GM23338 (cell line): ENCODE measurements at places on chromosomes 2 and 18.
A peak's percentile ranks its signal among the peaks of the same experiment; 100 is the strongest.

DNA sequence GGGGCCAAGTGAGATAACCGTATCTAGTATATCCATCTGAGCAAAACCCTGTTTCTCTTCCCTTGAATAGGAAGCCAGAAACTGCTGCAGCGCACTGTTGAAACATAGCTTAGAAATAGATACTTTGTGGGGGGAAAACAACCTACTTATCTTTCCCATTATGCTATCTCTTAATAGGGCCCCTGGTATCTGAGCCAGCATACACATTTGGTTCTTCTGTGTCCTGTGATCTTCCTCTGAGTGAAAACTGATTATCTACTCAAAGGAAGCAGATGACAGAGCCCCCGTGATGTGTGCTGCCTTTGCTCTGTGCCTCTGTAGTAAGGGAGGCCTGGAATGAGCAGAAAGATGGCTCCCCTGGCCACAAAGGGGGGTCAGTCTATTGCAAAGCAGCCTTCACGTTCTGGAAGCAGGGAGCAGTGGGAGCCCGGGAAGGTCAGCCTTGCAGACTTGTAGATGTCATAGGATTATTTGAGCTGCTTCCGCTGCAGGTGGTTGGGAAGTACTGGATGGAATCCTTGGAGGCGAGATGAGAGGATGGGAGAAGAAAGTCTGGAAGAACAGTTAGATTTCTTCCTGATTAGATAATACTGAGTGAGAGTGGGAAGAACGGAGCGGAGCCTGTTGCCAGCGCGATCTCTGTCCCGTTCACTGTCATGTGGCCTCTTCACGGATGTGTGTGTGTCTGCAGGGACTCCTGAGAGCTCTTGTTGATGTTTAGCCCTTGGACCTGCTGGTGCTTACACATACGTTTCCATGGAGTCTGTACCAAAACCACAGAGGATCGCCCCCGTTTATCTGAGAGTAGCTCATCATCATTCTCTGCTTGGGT, 150.1 kb downstream of the AGAP1 start:
- no peak overlapping the region for H3K27ac ChIP-seq
- DNase-seq: no peak
- H3K36me3 ChIP-seq: no peaks in the 10 kb centered on the region
- H3K4me1 ChIP-seq: peaks cover 38% of the 10 kb centered on the region

GRCh38 chr18:63157293-63158011, 162.1 kb downstream of the BCL2 start:
- no peaks in the 10 kb centered on the region for H3K27me3 ChIP-seq
- peaks cover 5% of the 10 kb centered on the region; the same call in 1 of the 2 replicates for H3K4me1 ChIP-seq
- H3K4me3 ChIP-seq: no peak overlapping the region
- DNase-seq: no peak
- H3K27ac ChIP-seq: no peak overlapping the region

- DNase-seq: no peak
- H3K27ac ChIP-seq: no peak overlapping the region
- H3K4me1 ChIP-seq: no peaks in the 10 kb centered on the region
- no peaks in the 10 kb centered on the region for H3K36me3 ChIP-seq
Measured at GRCh38 chr2:46023165-46023854, 273.9 kb upstream of the EPAS1 start.

DNA sequence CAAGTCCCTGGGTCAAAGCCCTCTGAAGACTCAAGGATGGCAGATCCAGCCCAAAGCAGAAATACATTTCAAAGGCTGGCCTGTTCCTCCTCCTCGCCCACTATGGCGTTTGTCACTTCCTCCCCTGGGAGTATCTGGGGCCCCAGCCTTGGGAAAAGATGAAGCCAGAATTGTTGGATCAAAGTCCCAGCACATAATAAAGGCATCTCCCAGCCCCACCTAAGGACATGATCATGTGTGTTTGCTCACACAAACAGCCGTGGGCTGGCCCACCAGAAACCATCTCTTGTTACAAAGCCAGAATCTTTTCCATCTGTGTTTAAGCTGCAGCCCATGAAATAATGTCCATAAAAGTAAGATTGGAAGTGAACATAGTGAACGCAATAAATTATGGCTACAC, 50.1 kb upstream of the HAAO start:
- H3K36me3 ChIP-seq: no peaks in the 10 kb centered on the region
- no peak overlapping the region for H3K27ac ChIP-seq
- no peaks in the 10 kb centered on the region for H3K27me3 ChIP-seq
- H3K4me1 ChIP-seq: no peaks in the 10 kb centered on the region

GRCh38 chr18:211582-211981, 53.2 kb downstream of the USP14 start:
- no peaks in the 10 kb centered on the region for H3K27me3 ChIP-seq
- H3K36me3 ChIP-seq: peaks cover 42% of the 10 kb centered on the region
- peaks cover 17% of the 10 kb centered on the region for H3K4me1 ChIP-seq
- H3K27ac ChIP-seq: no peak overlapping the region

- no peaks in the 10 kb centered on the region for H3K27me3 ChIP-seq
- no peaks in the 10 kb centered on the region for H3K36me3 ChIP-seq
- H3K4me3 ChIP-seq: no peak overlapping the region
- no peak for DNase-seq
Measured at GRCh38 chr18:402129-402528, 98.4 kb downstream of the COLEC12 start.

GRCh38 chr2:46134531-46135227, 162.5 kb upstream of the EPAS1 start:
- no peaks in the 10 kb centered on the region for H3K27me3 ChIP-seq
- H3K4me3 ChIP-seq: no peak overlapping the region
- H3K27ac ChIP-seq: no peak overlapping the region
- DNase-seq: no peak
- H3K36me3 ChIP-seq: no peaks in the 10 kb centered on the region
- no peaks in the 10 kb centered on the region for H3K4me1 ChIP-seq

DNA sequence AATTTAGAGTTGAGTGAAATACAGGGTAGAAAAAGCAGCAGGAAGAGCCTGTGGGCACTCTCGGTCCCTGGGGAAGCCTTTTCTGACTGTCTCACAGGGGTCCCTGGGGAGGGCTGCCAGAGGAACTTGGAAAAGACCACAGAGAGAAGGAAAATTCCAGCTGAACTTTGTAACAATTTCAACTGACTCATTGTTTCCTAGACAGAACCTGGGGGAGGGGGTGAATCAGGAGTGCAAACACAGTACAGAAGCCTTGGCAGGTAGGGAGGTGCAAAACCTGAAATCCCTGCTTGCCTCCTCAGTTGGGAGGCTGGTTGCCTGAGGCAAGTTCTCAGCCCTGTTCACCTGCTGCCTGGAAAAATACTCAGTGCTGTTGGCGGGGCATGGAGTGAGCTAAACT, 106.8 kb downstream of the GRB14 start:
- no peak for DNase-seq
- no peaks in the 10 kb centered on the region for H3K36me3 ChIP-seq
- no peak overlapping the region for H3K27ac ChIP-seq
- H3K27me3 ChIP-seq: no peaks in the 10 kb centered on the region

DNA sequence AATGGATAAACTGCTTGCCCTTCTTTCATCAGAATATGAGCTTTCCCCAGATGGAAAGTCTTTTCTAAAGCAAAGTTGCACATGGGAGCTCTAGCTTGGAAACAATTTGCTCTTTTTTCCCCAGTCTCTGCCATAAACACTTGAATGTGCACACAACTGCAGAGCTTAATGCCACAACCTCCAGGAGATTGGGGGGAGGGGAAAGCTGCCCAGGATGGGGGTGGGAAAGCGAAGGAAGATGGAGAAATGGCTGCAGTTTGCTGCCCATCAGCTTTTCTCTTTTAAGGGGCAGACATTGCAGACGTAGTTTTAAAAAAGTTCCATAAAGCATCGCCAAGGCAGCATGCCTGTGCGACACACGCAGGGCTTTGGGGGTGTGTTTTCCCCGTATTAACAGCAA, 1.5 kb downstream of the ACKR3 start:
- peaks cover 39% of the 10 kb centered on the region for H3K4me1 ChIP-seq
- H3K36me3 ChIP-seq: no peaks in the 10 kb centered on the region
- peak overlapping the region; percentile 34; the same call in 1 of the 2 replicates for H3K4me3 ChIP-seq
- DNase-seq: no peak

DNA sequence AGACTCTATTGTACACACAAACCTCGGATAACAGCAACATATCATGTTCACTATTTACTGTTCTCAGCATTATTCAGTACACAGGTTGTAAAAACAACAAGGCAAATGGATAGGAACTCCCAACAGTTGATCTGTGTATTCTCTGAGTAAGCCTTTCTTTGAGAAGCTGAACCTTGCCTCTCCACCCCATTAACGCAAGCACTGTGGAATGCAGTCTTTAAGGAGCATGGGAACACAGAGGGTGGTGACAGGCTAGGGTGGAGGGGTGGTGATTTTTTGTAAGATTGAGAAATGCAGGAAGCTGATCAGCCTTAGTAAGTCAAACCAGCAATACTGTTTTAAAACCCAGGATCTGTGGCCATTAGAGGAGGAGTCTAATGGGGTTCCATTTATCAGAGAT, 19.6 kb upstream of the SERPINB11 start:
- no peak overlapping the region for H3K27ac ChIP-seq
- no peaks in the 10 kb centered on the region for H3K36me3 ChIP-seq
- no peak overlapping the region for H3K4me3 ChIP-seq
- peaks cover 7% of the 10 kb centered on the region for H3K4me1 ChIP-seq
- H3K27me3 ChIP-seq: no peaks in the 10 kb centered on the region
- DNase-seq: peak; percentile 47

GRCh38 chr18:59500765-59501164, 141.7 kb upstream of the LMAN1 start:
- no peaks in the 10 kb centered on the region for H3K36me3 ChIP-seq
- H3K27me3 ChIP-seq: no peaks in the 10 kb centered on the region
- no peak overlapping the region for H3K4me3 ChIP-seq
- H3K27ac ChIP-seq: no peak overlapping the region
- DNase-seq: no peak

DNA sequence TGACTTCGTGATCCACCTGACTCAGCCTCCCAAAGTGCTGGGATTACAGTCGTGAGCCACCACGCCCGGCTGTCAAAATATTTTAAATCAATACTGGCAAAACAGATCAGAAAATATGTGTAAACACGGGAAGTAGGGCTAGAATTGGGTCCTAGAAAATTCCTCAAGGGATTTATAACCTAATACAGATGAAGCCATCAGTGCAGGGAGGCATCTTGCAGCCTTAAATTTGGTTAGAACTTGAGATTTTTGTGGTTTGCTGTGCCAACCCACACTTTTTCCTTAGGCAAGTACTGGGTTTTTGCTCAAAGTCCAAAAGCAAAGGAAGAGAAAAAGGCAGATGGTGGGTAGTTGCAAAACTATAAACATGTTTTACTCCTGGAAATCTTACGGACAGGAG, 33.7 kb upstream of the NFE2L2 start:
- no peak overlapping the region for H3K27ac ChIP-seq
- no peaks in the 10 kb centered on the region for H3K4me1 ChIP-seq
- H3K4me3 ChIP-seq: no peak overlapping the region
- H3K36me3 ChIP-seq: no peaks in the 10 kb centered on the region
- no peaks in the 10 kb centered on the region for H3K27me3 ChIP-seq

GRCh38 chr2:18214936-18215335, 336.5 kb downstream of the KCNS3 start:
- H3K4me1 ChIP-seq: no peaks in the 10 kb centered on the region
- no peak overlapping the region for H3K4me3 ChIP-seq
- no peaks in the 10 kb centered on the region for H3K36me3 ChIP-seq
- no peaks in the 10 kb centered on the region for H3K27me3 ChIP-seq
- H3K27ac ChIP-seq: no peak overlapping the region

DNA sequence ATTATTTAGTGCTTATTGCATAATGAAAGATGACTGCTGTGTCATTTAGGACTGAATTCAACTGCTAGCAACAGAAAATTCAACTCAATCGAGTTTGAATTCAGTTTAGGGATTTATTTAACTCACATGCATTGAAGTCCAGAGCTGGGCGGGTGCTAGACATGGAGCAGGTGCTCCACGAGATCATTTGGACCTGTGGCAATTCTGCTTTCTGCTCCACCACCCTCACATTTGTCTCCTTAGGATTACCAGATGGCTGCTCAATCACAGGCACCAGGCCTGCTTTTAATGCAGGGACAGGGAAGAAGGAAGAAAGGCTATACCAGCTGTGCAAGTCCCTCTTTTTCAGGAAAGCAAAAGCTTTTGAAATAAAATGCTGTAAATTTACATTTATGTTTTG, 572.9 kb upstream of the SLC8A1 start:
- no peaks in the 10 kb centered on the region for H3K36me3 ChIP-seq
- no peak for DNase-seq
- H3K27me3 ChIP-seq: no peaks in the 10 kb centered on the region
- H3K4me1 ChIP-seq: no peaks in the 10 kb centered on the region

- H3K27me3 ChIP-seq: no peaks in the 10 kb centered on the region
- H3K4me1 ChIP-seq: no peaks in the 10 kb centered on the region
- no peak for DNase-seq
- no peaks in the 10 kb centered on the region for H3K36me3 ChIP-seq
- H3K27ac ChIP-seq: no peak overlapping the region
- no peak overlapping the region for H3K4me3 ChIP-seq
Measured at GRCh38 chr2:10016001-10016801, 27.1 kb upstream of the KLF11 start.

- H3K4me1 ChIP-seq: peaks cover 25% of the 10 kb centered on the region
- DNase-seq: peak; percentile 30
- H3K4me3 ChIP-seq: no peak overlapping the region
Measured at GRCh38 chr2:17892770-17893534, 14.5 kb downstream of the KCNS3 start.

DNA sequence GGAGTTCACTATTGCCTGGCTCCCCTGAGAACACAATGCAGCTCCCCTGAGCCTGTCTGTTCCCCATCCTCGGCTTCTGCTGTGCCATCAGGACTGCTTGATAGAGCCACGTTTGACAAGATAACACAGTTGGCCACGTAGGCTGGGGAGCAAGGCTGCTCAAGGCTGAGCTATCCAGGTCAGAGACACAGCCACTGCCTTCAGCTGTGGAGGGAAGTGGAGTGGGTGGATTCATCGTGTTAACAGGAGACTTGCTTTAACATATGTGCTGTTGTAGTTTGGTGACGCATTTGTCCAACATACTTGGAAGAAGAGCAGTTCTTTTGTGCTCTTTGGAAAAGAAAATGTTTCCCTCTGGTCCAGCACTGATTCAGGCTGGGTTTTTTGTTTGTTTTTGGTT, 68.8 kb downstream of the WDSUB1 start:
- H3K27me3 ChIP-seq: peaks cover 40% of the 10 kb centered on the region
- H3K4me3 ChIP-seq: no peak overlapping the region
- H3K27ac ChIP-seq: no peak overlapping the region
- no peak for DNase-seq
- H3K4me1 ChIP-seq: peaks cover 2% of the 10 kb centered on the region; the same call in 1 of the 2 replicates
- H3K36me3 ChIP-seq: no peaks in the 10 kb centered on the region

DNA sequence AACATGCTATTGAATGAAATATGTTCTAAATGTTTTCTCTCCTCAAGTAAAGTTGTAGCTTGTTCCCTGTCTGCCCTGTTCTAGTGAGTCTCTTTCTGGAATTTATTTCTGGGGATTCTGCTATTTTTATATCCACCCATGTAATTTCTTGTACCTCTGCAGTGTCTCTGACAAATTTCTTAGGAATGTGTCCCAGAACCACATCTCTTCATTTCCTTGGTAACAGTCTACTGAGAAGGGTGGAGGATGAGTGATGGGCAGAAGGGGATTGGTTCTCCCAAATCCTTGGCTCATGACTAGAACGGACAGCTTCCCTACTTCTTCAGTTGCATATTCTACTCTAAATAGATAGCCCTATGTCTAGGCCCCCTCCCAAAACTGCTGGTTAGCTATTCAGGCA, 490.6 kb upstream of the LINC00305 start:
- no peaks in the 10 kb centered on the region for H3K36me3 ChIP-seq
- no peak for DNase-seq
- H3K27ac ChIP-seq: no peak overlapping the region
- H3K27me3 ChIP-seq: no peaks in the 10 kb centered on the region
